Amygdala (tissue), 56 donors: ENCODE measurements at places on chromosomes 1 and 21.

DNA sequence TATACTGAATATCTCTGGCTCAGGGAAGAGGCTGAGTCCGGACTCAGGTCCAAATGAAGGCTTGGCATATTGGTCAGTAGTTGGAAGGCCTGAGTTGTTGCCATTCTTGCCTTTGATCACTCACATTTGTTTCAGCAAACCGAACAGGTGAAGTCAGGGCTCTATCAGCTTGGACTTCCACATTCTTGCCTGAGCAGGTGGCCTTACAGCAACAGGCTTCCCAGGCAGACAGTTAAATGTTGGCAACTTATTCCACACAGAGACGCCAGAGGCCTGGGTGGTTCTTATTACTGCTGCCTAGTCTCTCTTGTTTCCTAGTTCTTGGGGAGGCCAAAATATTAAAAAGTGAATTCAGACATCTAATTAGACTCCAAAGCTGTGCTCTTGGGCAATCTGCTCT is 36.6 kb downstream of the XCL2 start:
- DNase-seq, result no peak

- no peak for DNase-seq
Measured at GRCh38 chr1:184176058-184176457, 124.5 kb downstream of the TSEN15 start.

DNA sequence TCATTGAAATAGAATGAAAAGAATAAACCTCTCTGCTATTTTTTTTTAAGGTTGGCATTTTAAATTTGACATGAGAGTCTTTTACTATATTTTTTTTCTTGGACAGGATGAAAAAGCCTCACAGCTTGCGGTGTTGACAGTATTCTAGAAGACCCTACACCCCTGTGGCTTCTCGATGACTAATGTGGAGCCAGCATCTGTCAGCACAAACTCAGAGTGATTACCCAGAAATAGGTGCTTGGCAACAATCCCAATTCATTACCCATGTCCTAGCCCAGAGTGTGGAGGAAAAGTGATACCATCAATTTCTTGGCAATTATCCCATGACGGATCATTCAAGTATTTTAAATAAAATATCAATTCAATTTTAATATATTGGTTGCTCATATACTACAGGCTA is 186.8 kb upstream of the MAP1LC3C start:
- DNase-seq, result no peak

- DNase-seq, result no peak
Measured at GRCh38 chr1:165842671-165843129, 15.3 kb downstream of the UCK2 start.

- DNase-seq, result no peak
Measured at GRCh38 chr21:45974073-45975019, 7.2 kb upstream of the COL6A1 start.

- no peak for DNase-seq
Measured at GRCh38 chr1:33231166-33231565, 25.1 kb upstream of the ZNF362 start.

- no peak for DNase-seq
Measured at GRCh38 chr1:203652724-203653461, 26.3 kb downstream of the ATP2B4 start.

DNA sequence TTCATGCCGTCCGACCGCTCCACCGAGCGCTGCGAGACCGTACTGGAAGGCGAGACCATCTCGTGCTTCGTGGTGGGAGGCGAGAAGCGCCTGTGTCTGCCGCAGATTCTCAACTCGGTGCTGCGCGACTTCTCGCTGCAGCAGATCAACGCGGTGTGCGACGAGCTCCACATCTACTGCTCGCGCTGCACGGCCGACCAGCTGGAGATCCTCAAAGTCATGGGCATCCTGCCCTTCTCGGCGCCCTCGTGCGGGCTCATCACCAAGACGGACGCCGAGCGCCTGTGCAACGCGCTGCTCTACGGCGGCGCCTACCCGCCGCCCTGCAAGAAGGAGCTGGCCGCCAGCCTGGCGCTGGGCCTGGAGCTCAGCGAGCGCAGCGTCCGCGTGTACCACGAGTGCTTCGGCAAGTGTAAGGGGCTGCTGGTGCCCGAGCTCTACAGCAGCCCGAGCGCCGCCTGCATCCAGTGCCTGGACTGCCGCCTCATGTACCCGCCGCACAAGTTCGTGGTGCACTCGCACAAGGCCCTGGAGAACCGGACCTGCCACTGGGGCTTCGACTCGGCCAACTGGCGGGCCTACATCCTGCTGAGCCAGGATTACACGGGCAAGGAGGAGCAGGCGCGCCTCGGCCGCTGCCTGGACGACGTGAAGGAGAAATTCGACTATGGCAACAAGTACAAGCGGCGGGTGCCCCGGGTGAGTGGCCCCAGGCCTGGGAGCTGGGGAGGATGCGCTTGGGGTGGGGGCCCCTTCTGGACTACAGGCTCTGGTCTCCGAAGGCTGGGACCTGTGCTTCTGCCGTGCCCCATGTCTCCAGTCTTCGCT is 1.1 kb downstream of the SKI start:
- DNase-seq, result no peak

DNA sequence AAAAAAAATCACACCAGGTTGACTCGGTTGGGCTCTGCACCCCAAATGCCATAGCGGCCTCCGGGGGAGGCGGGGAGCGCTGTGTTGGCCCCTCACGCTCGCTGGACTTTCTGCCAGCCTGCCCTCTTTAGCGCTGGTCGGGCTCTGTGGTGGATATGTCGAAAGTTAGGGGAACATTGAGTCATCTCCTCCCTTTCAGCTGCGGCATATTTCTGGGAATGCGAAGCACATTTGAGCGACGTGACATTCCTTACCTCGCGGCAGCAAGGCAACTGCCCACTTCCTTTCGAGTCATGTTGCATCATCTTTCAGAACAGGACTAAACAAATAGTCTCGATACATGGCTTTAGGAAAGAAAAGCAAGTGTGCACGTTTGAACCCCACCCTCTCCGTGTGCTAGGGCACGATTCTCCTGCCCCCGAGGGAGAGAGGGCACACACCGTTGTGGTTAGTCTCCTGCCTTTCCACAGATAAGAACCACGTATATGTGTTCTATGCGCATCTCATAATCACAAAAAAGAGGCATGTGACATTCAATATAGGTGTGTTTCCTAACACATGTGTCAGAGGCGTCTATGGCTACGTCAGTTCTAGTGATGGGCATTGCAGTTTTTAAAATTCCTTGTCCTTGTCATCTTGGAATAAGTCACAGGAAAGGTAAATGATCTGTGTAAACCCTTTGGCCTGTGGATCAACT is 105.9 kb upstream of the SLC45A1 start:
- no peak for DNase-seq

GRCh38 chr1:226650236-226650841 is 88.7 kb downstream of the ITPKB start:
- no peak for DNase-seq

DNA sequence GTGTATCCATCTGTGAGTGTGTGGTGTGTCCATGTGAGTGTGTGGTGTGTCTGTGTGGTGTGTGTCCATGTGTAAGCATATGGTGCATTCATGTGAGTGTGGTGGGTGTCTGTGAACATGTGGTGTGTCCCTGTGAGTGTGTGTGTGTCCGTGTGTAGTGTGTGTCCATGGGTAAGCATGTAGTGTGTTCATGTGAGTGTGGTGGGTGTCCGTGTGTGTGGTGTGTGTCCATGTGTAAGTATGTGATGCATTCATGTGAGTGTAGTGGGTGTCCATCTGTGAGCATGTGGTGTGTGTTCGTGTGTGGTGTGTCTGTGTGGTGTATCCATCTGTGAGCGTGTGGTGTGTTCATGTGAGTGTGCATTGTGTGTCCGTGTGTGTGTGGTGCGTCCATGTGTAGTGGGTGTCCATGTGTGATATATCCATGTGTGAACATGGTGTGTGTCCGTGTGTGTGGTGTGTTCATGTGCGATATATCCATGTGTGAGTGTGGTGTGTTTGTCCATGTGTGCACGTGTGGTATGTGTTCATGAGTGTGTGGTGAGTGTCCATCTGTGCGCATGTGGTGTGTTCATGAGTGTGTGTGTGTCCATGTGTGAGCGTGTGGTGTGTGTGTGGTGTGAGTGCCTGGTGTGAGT is 12.3 kb downstream of the SLC19A1 start:
- DNase-seq, result no peak

GRCh38 chr1:244869364-244869827 is 5.1 kb upstream of the HNRNPU start:
- DNase-seq, result no peak

GRCh38 chr1:169680377-169681019 is 30.9 kb downstream of the SELL start:
- DNase-seq, result no peak

- no peak for DNase-seq
Measured at GRCh38 chr1:67830928-67831830, 2.1 kb downstream of the GNG12 start.

- no peak for DNase-seq
Measured at GRCh38 chr1:178664278-178664677, 60.8 kb upstream of the RALGPS2 start.

- peak; percentile 48 for DNase-seq
Measured at GRCh38 chr1:155910621-155911121, 478 bp downstream of the RIT1 start.

- DNase-seq, result no peak
Measured at GRCh38 chr1:230191855-230192254, 124.8 kb downstream of the GALNT2 start.

DNA sequence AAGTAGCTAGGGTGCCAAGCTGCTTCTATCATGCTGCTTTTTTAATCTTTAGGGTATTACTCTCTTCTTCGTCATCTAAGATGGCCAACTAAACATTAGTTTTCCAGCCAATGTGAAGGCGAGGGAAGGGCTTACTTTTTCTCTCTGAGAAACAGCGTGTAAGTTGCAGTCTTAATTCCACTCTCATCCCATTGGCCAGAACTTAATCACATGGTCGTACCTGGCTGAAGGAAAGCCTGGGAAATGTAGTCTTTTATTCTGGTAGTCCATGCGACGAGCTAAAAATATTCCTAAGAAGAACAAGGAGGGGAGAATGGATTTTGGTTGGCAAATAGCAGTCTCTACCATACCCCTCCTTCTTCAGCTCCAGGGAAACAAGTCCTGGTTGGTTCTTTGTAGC is 21.5 kb downstream of the DNAJC6 start:
- no peak for DNase-seq

DNA sequence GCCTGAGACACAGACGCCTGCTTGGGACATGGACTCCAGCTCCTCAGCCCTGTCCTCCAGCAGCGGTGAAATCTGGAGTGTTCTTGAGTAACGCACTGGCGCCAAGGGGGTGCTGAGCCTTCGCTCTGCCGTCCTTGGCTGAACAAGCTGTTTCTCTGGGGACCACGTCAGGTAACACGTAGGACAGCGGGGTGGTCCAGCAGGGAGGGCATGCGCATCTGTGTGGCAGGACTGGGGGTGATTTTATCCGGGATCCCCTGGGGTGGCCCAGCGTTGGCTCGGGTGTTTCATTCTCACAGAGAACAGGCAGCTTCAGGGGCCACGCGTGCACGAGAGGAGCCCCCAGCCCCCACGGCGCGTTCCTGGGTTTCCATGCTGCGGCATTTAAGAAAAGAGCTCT is 61.2 kb downstream of the AGPAT3 start:
- DNase-seq, result no peak

DNA sequence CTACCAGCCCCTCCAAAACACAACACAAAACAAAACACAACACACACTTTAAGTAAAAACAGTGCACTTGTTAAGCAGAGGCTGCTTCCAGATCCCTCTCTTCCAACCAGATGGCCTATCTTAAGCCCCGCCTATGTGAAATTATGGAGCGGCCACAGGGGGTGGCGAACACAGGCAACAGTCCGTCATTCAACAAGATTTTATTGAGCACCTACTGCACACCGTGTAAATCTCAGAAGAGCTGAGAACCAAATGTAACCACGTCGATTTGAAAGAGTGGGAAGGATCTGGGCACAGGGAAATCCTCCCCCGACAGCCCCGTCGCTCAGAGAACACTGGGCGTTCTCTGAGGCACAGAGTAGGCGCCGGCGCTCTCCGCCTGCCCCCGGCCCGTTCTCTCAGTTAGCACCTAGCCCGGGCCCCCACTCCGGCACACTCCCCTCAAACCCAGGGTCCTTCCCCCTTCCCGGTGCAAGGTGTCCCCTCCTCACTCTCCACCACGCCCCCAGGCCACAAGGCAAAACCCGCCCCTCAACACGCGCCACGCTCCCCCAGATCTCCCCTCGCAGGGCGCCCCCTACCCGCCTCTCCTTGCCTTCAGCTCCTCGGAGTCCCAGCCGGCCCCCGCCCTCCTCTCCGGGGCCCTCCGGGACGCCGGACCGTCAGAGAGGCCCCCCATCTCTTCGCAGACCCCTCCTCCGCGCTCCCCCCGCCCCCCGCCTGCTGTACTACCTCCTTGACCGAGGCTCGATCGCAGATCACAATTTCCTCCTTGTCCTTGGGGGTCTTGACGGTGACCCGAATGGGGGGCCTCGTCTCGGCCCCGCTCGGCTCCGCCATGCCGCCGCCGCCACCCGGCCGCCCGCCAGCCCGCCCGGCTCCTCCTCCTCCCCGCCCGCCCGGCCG is 483 bp downstream of the UBQLN4 start:
- peak; percentile 50 for DNase-seq

- no peak for DNase-seq
Measured at GRCh38 chr1:45454464-45454863, 36.5 kb downstream of the TESK2 start.

- DNase-seq, result no peak
Measured at GRCh38 chr1:207417076-207417475, 37.1 kb upstream of the CR2 start.

- no peak for DNase-seq
Measured at GRCh38 chr1:154104433-154105082, 50.3 kb downstream of the NUP210L start.

DNA sequence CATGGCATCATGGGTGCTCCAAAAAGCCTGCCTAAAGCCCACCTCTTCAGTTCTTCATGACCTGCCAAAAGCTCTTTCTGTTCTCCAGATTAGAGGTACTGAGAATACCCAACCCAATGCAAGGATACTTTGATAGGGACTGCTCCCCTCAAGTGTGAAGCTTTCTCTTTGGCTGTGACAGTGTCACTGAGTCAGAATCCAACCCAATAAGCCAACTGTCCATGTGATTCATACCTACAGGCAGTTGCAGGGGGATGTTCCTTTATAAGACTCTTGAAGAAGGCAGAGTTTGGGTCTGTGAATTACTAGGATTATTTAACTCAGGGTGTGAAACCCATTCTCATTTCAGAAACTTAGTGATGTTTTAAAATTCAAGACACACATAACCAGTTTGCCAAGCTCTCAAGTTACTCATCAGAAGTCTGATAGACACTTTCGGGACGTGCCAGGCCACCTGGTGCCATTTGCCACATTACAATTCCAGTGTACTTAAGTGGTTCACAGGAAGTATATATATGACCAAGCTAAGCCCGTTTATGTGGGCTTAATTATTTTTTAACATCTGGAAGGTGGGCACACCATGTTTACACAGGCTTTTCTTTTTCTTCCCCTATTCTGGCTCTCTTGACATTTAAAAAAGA is 265.8 kb downstream of the NFIA start:
- DNase-seq, result no peak

GRCh38 chr1:85579622-85580021 is 939 bp upstream of the CCN1 start:
- no peak for DNase-seq
